Cerebellar nuclear complex (tissue), 1 donor: ENCODE measurements at places on chromosomes 6 and 20.

GRCh38 chr6:16751251-16751946 lies 9.9 kb downstream of the ATXN1 start:
- no peak for DNase-seq

- DNase-seq: no peak
Measured at GRCh38 chr6:169828176-169828575, 76.8 kb downstream of the ERMARD start.

GRCh38 chr6:44806656-44807055 lies 419.1 kb downstream of the CDC5L start:
- DNase-seq: no peak

GRCh38 chr6:41355952-41356351 lies 20.5 kb downstream of the NCR2 start:
- no peak for DNase-seq

- no peak for DNase-seq
Measured at GRCh38 chr6:11224252-11224965, 8.1 kb downstream of the NEDD9 start.

DNA sequence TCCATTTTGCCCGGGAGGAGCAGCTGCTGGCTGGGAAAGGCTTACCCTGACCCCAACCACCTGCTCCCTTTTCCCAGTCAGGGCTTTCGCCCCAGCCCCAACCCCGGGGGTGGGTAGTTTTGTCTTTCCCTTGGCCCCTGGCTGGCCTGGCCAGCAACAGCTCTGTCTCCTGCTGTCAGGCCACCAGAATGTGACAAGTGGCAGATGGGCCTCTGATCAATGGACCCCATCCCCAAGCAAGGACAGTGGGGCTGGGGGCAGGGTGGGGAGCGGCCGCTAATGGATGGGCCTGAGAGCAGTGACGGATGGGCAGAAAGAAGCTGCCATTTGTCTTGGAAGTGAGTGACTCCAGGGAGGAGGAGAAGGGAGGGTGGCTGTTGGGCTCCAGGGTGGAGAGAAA lies 121.6 kb downstream of the DHX35 start:
- DNase-seq: no peak

DNA sequence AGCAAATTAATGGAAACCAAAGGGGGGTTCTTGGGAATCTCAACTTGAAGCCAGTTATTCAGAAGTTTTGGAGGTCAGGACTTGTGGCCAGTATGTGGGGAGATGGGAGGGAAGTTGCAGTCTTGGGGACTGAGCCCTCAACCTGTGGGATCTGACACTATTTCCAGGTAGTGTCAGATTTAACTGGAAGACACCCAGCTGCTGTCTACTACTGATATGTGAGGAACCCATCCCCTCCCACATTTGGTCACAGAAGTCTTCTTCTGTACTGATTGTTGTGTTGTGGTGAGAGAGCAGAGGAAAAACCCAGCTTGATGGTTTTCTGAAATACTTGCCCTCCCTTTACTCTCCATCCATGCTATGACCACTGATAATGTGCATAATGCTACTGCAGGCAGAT lies 134.0 kb downstream of the QRSL1 start:
- no peak for DNase-seq

DNA sequence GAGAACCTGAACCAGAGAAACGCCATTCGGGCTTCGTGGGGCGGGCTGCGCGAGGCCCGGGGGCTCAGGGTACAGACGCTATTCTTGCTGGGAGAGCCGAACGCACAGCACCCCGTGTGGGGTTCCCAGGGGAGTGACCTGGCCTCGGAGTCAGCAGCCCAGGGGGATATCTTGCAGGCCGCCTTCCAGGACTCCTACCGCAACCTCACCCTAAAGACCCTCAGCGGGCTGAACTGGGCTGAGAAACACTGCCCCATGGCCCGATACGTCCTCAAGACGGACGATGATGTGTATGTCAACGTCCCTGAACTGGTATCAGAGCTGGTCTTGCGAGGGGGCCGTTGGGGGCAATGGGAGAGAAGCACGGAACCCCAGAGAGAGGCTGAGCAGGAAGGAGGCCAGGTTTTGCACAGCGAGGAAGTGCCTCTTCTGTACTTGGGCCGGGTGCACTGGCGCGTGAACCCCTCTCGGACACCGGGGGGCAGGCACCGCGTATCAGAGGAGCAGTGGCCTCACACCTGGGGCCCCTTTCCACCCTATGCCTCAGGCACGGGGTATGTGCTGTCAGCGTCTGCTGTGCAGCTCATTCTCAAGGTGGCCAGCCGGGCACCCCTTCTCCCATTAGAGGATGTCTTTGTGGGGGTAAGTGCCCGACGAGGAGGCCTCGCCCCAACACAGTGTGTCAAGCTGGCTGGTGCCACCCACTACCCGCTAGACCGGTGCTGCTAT lies 904 bp downstream of the B3GALT4 start:
- no peak for DNase-seq

DNA sequence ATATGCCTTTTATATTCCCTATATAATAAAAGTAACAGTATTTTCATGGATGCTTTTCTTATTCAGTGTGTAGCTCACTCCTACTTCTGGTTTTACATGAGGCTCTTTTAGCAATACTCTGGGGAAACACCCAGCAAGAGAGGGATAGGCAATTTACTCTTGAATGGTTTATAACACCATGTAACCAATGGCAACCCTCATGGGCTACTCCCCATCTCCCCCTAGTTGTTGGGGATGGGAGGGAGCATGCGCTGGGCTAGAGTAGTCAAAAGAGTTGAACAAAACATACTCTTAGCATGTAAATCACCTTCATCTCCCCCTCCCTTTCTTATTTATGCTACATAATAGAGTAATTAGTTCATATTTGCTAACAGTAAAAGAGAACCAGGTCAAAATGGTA lies 140.1 kb upstream of the LRFN2 start:
- DNase-seq: no peak

- DNase-seq: no peak
Measured at GRCh38 chr6:20236909-20237600, 24.8 kb upstream of the MBOAT1 start.
